ENCODE measurements at places on chromosomes 3 and 15. TPM values are rescaled to one million over a fixed set of nuclear protein-coding genes. Genes with fewer than 3 reads are reported as not detected.

GRCh38 chr15:44542596-44542995, 5.6 kb downstream of the EIF3J start:
- no peak for DNase-seq

- no peak for DNase-seq
These were observed 282.7 kb upstream of the SEMA6D start for GRCh38 chr15:47434596-47434995.

Gene ADIPOQ
- polyA plus RNA-seq, result not detected

DNA sequence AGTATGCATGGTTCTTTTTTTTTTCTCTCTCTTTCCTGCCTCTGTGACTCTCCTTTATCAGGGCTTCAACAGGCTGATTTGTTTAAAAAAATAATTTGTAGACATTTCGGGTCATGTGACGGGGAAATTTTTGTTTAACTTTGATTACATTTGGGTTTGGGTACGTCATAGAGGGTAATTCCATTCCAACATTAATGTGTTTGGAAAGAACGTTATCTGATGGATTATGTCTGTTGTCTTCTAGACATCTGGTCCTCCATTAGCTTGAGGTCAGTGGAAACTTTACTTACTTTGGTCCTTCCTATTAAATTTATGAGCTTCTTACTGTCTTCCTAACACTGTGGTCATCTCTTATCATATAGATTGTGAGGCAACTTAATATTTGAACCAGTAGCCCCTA, 80.9 kb downstream of the STT3B start:
- DNase-seq, result no peak

Gene ARIH1
- 29.5 TPM for polyA plus RNA-seq

Gene FLNB
- polyA plus RNA-seq, result 61.7 TPM

Gene CFAP91
- not detected for polyA plus RNA-seq

Gene PLCH1
- not detected for polyA plus RNA-seq

GRCh38 chr15:81749716-81750375, 296.0 kb downstream of the MEX3B start:
- no peak for DNase-seq

Gene KBTBD13
- polyA plus RNA-seq, result not detected

DNA sequence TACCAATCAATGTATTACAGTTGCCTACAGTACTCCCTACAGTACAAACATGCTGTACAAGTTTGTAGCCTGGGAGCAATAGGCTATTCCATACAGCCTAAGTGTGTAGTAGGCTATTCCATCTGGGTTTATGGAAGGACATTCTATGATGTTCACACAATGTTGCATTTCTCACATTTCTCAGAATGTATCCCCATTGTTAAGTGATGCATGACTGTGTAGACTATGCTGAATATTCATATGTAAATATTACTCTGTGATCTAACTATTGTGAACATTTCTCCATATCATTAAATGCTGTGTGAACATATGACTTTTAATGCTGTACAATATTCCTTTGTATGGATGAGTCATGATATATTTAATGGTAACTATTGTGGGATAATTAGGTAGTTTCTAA, 139.2 kb upstream of the ADAMTS9 start:
- no peak for DNase-seq

Gene ISG20
- polyA plus RNA-seq, result 1.4 TPM

DNA sequence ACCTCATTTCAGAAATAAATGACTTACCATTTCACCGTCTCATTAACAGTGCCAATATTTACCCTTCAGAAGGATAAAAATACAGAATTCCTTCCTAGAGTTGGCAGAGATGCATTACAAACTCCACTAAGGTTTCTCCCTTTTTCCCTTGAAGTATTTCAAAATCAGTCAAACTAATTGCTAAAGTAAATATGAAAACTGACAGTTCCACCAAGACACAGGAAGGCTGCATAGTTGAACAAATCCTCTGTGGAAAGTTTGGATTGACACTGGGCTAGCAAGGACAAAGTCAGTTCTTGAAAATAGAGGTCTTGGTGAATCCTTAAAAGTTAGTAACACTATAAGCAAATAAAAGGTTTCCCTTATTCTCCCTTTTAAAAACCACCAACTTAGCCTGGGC, 34.5 kb downstream of the DCP1A start:
- no peak for DNase-seq

Gene FXR1
- polyA plus RNA-seq, result 38.7 TPM

- DNase-seq, result peak; percentile 80
These were observed at the start of gene PYGO1 for GRCh38 chr15:55588070-55588814. PYGO1 (minus strand) TSS chr15:55588345; CDS start chr15:55587883, 462 bp downstream.

DNA sequence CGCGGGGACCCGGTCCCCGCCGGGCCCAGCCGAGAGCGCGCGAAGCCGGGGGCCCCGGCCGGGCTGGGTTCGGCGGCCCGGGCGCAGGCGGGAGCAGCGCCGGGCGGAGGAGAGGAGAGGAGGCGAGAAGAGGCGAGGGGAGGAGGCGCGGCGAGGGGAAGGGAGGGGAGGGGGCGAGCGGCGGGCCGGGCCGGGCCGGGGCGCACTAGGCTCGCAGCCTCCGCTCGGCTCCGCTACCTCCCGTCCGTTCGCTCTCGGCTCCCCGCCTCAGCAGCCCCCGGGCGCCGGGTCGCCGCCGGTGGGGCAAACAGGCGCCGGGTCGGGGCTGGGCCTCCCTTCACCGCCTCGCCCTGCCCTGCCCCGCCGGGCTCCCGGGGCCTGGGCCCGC, 351 bp downstream of the INSYN1 start:
- peak; percentile 61 for DNase-seq

GRCh38 chr15:100307241-100308212, 34.2 kb downstream of the ADAMTS17 start:
- DNase-seq, result no peak

Gene TMEM41A
- 20.3 TPM for polyA plus RNA-seq

- DNase-seq, result no peak
These were observed 698.1 kb downstream of the FHIT start for GRCh38 chr3:60553144-60553543.

DNA sequence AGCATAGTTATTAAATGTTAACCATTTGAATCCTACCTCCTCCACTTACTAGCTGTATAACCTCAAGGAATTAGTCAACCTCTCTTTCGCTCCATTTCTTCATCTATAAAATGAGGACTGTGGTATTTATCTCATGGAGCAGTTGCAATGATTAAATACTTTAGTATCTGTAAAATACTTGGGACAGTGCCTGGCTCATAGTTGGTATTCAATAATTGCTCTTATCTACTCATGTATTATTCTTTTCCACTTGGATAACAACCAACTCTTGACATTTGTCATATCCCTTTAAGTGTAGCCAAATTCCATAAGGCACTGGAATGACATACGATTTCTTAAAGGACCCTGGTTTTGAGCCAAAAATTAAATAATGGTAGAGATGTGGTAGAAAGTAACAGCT, 72.0 kb downstream of the FSIP1 start:
- no peak for DNase-seq

- no peak for DNase-seq
These were observed 95.5 kb downstream of the SSR3 start for GRCh38 chr3:156459434-156459833.

- DNase-seq, result no peak
These were observed 594.4 kb downstream of the SQOR start for GRCh38 chr15:46229263-46229662.

DNA sequence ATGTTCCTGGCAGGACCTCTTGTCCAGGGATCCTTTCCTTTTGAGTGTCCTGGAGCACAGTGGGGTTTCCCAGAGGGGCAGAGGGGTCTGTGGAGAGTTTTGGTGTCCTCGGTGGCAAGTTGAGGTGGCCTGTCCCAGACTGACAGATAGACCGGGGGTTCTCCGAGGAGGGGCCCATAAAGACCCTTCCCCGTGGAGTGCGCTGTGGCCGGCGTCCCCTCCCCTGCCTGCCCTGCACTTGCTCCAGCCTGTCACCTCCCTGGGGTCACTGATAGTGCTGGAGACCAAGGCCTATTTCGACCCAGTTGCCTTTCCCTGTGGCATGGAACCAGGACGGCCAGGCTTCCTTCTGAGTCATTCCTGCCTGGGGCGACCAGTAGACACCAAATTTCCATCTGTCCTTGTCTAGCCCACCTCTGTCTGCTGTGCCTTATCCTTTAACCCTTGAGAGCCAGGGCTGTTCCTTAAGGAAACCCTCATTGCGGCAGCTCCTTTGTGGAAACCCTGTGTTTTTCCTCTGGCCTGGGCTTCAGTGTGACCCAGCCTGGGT, 2.9 kb downstream of the MUC4 start:
- DNase-seq, result peak; percentile 13

GRCh38 chr3:23761440-23761896, 44.3 kb upstream of the UBE2E1 start:
- peak; percentile 36 for DNase-seq

DNA sequence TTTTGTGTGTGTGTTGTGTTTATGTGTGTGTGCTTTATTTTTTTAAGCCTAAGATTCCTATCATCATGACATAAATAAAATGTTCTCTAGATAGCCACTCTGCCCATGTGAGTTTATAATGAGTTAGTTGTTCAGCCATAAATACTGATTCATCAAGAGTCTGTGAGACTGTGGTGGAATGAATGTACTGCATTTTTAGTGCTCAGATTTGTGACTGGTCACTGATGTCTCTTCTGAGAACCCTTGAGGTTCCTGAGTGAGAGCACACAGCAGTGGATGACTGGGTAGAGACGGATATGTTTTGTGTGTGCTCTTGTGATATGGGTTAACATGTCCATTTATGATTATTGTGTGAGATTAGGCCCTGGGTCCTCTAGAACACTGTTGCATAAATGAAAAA, 51.2 kb downstream of the SETD5 start:
- DNase-seq, result peak; percentile 67

DNA sequence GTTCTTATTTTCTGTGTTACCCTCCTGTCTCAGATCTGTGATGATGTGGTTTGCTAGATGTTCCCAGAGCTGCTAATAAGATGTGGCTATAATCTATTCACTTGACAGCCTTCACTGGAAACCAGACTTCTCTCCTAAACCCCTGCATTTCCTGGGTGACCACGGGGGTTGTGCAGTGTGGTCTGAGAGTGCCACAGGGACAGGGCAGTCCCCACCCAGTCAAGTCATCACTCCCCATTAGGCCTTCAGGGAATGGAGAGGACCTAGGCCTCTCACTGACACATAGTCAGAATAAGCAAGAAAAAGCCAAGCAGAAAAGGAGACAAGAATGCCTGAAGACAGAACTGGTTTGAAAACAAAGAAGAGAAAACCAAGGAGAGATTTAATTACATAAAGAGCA, 58.3 kb downstream of the GJD2 start:
- no peak for DNase-seq

Gene RAB8B
- 43.6 TPM for polyA plus RNA-seq

GRCh38 chr15:73987681-73988444, 4.2 kb downstream of the STOML1 start:
- peak; percentile 30 for DNase-seq

GRCh38 chr3:197540961-197541377, 14.8 kb downstream of the BDH1 start:
- no peak for DNase-seq

Gene FEZF2
- not detected for polyA plus RNA-seq

Gene GP5
- not detected for polyA plus RNA-seq

Gene PCOLCE2
- polyA plus RNA-seq, result 48.5 TPM

DNA sequence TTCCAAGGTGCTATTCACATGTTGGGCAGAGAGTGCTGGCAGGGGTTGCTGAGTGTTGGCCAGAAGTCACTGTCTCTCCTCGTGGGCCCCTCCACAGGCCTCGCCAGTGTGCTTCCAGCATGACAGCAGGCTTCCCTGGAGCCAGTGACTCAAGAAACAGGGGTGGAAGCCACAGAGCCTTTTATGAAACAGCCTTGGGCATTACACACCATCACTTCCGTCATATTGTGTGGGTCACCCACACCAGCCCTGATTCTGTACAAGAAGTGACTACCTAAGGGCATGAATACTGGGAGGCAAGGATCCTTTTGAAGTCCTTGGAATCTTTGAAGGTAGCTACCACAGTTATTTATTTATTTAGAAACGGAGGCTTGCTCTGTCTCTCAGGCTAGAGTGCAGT, 177.6 kb upstream of the UBE3A start:
- DNase-seq, result peak; percentile 59

DNA sequence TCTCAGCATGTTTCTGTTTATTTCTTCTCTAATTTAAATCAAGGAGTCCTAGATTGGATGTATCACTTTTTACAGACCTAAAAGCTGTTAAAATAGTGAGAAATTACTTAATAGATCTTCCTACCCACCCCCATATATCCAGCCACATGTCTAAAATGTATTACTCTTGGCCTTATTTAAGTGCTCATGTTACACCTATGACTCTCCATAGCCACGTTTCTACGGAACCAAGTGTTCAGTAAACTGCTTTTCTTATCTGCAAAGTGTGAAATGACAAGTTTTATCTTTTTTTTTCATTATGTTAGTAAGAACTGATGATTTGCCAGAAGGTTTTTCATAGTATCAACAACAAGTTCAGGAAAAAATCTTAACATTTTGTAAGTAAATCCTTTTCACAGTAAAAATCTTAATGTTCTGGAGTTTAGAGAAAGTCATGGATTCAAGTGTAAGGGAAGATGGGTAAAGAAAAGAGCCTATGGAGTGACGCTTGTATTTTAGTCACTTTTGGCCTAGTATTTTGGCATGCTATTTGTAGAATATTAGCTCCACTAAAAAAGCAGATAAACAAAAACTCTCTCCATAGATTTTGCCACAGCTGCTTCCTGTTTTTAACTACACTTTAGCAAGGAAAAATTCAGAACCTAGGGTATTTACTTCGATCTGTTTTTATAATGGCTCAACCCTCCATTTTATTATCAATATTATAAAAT, 41.2 kb upstream of the IGSF10 start:
- no peak for DNase-seq

Gene LOXL1
- polyA plus RNA-seq, result 396 TPM

All from GM23248 (cell line).